ENCODE measurements at places on chromosomes 6 and 20. TPM values are rescaled to one million over a fixed set of nuclear protein-coding genes. Genes with fewer than 3 reads are reported as not detected.
A peak's percentile ranks its signal among the peaks of the same experiment; 100 is the strongest.

- DNase-seq = no peak
- H3K4me1 ChIP-seq = peaks cover 13% of the 10 kb centered on the region
- H3K4me3 ChIP-seq = no peak overlapping the region
- no peak overlapping the region for H3K27ac ChIP-seq
- H3K27me3 ChIP-seq = no peaks in the 10 kb centered on the region
- peaks cover 2% of the 10 kb centered on the region for H3K36me3 ChIP-seq
These were observed 172.6 kb upstream of the FOXQ1 start for GRCh38 chr6:1139155-1139890.

DNA sequence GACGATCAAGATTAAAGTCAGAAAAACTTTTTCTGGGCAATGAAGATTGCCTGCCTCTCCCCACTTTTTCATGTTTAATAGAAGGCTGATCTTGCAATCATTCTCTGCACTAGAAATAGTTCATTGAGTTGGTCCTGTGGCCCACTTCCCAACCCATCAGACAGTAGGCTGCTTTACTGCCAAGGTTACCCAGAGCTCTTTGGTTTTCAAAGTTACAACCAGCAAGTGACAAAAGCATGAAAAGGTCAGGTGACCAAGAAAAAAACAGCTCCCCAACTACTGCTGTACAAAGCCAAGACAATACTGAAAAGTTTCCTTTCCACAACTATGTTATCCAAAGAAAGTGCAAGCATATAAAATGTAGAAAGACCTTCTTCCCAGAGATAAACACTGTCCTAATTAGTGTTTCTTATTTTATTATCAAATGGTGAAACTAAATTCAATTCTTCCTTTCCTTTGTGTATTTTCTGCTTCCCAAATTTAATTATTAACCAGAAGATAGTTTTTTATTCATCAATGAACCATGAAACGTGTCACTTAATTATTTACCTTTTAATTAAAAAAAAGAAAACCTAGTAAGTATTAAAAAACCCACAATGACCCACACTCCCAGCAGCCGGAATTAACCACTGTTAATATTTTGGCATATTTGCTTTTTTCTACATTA lies 16.6 kb downstream of the DNAAF9 start:
- no peaks in the 10 kb centered on the region for H3K27me3 ChIP-seq
- peak overlapping the region; percentile 22 for H3K27ac ChIP-seq
- H3K4me1 ChIP-seq = peaks cover 13% of the 10 kb centered on the region
- H3K36me3 ChIP-seq = peaks cover 2% of the 10 kb centered on the region
- no peak overlapping the region for H3K4me3 ChIP-seq

DNA sequence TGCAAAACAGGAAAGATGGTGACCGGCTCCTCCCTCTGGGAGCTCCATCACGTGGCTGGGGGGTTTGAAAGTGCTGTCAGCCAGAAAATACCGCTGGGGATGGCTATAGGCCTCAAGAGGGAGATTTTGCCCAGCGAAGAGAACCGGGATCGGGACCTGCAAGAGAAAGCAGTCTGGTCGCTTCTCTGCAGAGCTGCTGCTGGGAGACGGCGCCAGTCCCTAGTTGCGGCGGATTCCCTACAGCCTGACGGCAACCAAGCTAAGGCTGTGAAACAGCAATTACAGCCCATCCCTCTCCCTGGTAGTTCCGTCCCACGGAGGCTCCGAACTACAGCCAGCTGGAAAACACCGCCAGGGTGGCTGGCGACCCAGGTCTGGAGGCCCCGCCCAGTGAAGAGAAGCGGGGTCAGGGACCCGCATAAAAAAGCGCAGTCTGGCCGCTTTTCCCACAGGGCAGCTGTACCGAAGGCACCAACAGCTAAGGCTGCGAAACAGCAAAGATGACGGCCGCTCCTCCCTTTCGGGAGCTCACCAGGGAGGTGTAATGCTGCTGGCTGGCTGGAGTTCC lies 238.1 kb upstream of the IRAK1BP1 start:
- DNase-seq = peak; percentile 72
- peaks cover 16% of the 10 kb centered on the region for H3K27me3 ChIP-seq
- H3K4me3 ChIP-seq = peak overlapping the region; percentile 58
- H3K36me3 ChIP-seq = no peaks in the 10 kb centered on the region

DNA sequence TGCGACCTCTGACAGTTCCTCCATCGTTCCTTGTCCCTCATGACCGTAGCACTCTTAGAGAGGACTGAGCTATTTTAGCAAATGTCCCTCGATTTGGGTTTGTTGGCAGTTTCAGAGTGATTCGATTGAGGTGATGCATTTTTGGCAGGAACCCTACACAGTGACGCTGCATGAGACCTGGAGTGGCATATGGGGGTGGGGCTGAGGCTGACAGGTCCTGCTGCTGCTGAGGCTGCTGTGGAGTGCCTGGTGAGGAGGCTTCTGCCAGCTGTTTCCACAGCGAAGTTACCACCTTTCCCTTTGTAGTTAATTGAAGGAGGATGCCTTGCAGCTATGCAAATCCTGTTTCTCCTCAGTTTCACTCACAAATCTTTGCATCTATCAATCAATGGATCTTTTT lies 19.8 kb downstream of the PXDC1 start:
- H3K4me3 ChIP-seq = no peak overlapping the region
- peak overlapping the region; percentile 87 for H3K27ac ChIP-seq
- peaks cover 63% of the 10 kb centered on the region for H3K36me3 ChIP-seq
- DNase-seq = peak; percentile 48
- H3K4me1 ChIP-seq = peaks cover 94% of the 10 kb centered on the region
- no peaks in the 10 kb centered on the region for H3K27me3 ChIP-seq

DNA sequence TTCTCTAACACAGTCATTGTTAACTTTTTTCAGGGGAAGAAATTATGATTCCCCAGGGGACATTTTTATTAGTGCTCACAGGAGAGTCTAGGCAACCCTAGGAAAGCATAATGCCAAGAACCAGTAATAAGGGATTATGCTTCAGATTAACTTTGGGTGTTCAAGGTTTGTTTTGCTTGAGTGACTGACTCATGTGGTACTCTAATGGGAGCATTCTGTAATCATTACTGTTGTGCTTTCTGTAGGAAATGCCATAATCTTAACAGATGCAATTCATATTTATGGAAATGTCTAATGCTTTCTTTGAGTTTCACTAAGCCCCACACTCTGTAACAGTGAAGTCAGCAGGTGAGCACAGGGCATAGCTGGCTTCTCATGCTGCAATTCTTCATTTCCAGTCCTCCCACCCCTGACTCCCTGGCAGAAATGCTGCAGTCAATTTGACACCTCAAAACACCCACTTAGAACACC lies 263.4 kb upstream of the MAN1A1 start:
- H3K27ac ChIP-seq = no peak overlapping the region
- no peak for DNase-seq

- DNase-seq = no peak
- H3K27ac ChIP-seq = no peak overlapping the region
- H3K4me1 ChIP-seq = no peaks in the 10 kb centered on the region
- peaks cover 6% of the 10 kb centered on the region for H3K27me3 ChIP-seq
- H3K4me3 ChIP-seq = no peak overlapping the region
These were observed 63.3 kb downstream of the STK35 start for GRCh38 chr20:2164966-2165365.

DNA sequence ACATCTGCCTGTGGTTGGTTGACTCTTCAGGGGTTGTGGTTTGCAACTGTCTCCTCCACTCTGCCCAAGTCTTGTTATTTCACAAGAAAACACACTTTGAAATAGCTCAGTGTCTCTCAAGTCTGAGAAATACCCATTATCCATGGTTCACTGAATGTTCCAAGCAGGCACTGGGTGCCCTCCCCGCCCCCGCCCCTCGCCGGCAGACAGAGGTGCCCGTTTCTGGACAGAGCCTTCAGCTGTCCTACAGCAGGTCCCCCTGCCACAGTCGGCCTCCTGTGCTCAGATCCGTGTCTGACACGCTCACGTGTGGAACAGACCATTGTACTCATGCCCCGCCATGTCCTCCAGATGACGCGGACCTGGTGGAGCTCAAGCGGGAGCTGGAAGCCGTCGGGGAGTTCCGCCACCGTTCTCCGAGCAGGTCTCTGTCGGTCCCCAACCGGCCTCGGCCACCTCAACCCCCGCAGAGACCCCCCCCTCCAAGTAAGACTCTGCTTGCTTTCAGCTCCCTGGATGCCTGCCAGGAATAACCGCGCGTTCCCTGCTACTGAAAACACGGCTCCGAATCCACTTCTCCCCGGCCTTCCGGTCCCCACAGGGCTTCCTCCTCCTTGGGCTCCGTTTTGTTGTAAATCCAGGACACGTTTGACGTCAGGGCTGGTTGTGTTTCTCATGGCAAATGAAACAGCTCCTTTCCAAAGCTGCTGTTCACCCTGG lies 81.4 kb downstream of the SERAC1 start:
- no peaks in the 10 kb centered on the region for H3K27me3 ChIP-seq
- peak overlapping the region; percentile 78 for H3K27ac ChIP-seq
- peaks cover 42% of the 10 kb centered on the region for H3K36me3 ChIP-seq
- H3K4me1 ChIP-seq = peaks cover 59% of the 10 kb centered on the region
- no peak for DNase-seq

- no peaks in the 10 kb centered on the region for H3K27me3 ChIP-seq
- no peak overlapping the region for H3K4me3 ChIP-seq
- no peaks in the 10 kb centered on the region for H3K36me3 ChIP-seq
- no peak for DNase-seq
- no peak overlapping the region for H3K27ac ChIP-seq
These were observed 24.2 kb upstream of the MYMX start for GRCh38 chr6:44192428-44193041.

GRCh38 chr6:121544691-121545090 lies 109.2 kb downstream of the GJA1 start:
- no peak for DNase-seq
- no peak overlapping the region for H3K27ac ChIP-seq
- peaks cover 38% of the 10 kb centered on the region for H3K4me1 ChIP-seq
- H3K36me3 ChIP-seq = no peaks in the 10 kb centered on the region

GRCh38 chr6:149438855-149439254 lies 38.8 kb downstream of the SUMO4 start:
- no peak overlapping the region for H3K4me3 ChIP-seq
- H3K27ac ChIP-seq = no peak overlapping the region
- H3K27me3 ChIP-seq = no peaks in the 10 kb centered on the region
- H3K36me3 ChIP-seq = no peaks in the 10 kb centered on the region
- peaks cover 14% of the 10 kb centered on the region for H3K4me1 ChIP-seq

GRCh38 chr20:58700823-58701222 lies 8.2 kb downstream of the NPEPL1 start:
- peaks cover 36% of the 10 kb centered on the region for H3K36me3 ChIP-seq
- no peaks in the 10 kb centered on the region for H3K4me1 ChIP-seq
- peak; percentile 60 for DNase-seq
- no peaks in the 10 kb centered on the region for H3K27me3 ChIP-seq

GRCh38 chr6:137811121-137811915 lies 55.7 kb upstream of the TNFAIP3 start:
- H3K36me3 ChIP-seq = no peaks in the 10 kb centered on the region
- peak overlapping the region; percentile 78 for H3K27ac ChIP-seq
- no peak for DNase-seq
- H3K4me3 ChIP-seq = peak overlapping the region; percentile 42

- H3K4me1 ChIP-seq = peaks cover 28% of the 10 kb centered on the region
- H3K27me3 ChIP-seq = peaks cover 3% of the 10 kb centered on the region
- DNase-seq = no peak
- no peak overlapping the region for H3K4me3 ChIP-seq
- no peaks in the 10 kb centered on the region for H3K36me3 ChIP-seq
- no peak overlapping the region for H3K27ac ChIP-seq
These were observed 145.3 kb downstream of the VEGFA start for GRCh38 chr6:43915208-43915869.

DNA sequence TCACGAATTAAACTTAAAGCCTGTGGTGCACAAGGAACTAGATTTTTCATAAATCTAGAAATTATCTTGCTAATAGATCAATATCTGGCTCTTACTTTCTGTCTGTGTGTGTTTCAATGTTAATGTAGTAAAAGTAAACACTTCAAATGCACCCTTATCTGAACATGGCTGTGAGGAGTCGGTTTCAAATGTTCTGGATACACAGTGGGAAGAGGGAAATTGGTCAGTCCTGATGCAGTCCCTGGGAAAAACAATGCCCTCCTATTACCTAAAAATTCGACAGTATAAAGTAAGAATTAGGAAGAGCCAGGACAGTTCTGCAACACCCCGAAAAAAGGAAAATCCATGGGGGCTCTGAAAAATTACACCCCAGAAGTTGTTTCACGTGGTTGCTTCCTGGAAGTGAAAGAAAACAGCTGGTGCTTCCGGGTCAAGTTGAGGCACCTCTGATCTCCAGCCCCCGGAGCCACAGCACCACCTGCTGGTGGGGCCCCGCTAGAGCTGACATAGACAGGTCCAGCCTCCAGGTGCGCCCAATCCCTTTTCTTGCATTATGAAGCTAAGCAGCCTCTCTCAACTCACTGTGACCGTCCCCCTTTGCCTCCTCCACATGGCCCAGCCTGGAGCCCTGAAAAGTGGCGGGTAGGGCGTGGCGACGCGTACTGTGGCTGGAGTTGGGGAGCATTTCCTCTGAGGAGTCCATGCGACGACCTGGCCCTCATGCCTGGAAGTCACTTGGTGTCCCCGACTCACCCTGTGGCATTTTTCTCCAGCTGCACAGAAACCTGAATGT lies 8.3 kb downstream of the SEMG2 start:
- no peak overlapping the region for H3K27ac ChIP-seq
- H3K4me1 ChIP-seq = no peaks in the 10 kb centered on the region
- peaks cover 41% of the 10 kb centered on the region for H3K27me3 ChIP-seq
- peaks cover 3% of the 10 kb centered on the region for H3K36me3 ChIP-seq
- no peak for DNase-seq

DNA sequence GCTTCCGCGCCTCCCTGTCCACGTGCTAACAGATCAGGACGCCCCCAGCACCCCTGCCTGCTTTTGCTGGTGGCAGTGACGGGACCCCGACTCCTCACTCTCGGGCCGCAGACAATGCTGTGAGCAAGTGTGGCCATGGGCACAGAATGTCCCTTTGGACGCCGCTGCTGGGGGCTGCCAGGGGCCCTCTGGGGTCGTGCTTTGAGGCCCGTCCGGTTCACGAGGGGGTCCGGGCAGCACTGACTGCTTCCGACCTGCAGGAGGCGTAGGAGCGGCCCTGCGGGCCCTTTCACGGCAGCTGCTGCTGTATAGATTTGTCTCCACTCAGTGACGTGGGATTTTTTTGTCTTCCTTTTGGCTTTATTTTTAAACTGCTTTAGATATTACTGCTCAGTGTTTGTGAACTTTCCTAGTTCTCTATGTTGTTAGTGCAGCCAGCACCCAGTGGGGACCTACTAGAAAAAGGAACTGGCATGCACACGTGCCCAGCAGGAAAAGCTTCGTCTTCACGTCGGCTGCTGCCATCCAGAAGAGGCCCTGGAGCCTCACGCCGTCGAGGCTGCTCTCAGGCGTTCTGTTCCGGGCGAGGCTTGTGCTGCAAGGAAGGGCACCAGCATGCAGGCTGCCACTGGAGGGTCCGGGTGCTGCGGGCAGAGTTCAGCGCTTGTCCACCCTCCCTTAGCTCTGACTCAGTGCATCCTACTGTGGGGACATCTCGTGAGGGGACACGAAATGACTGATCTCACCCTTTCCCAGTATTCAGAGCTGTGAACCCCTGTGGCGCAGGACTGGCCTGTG lies 21.7 kb downstream of the UCKL1 start:
- peak; percentile 87 for DNase-seq
- H3K27ac ChIP-seq = peak overlapping the region; percentile 41
- no peaks in the 10 kb centered on the region for H3K4me1 ChIP-seq
- peaks cover 24% of the 10 kb centered on the region for H3K36me3 ChIP-seq
- no peaks in the 10 kb centered on the region for H3K27me3 ChIP-seq

The LY6G6F gene
- not detected for total RNA-seq

The SLC17A3 gene
- total RNA-seq = not detected

The TOX2 gene
- not detected for total RNA-seq

The OR2H1 gene
- total RNA-seq = not detected
